ENCODE measurements at places on chromosomes 16 and 17.

DNA sequence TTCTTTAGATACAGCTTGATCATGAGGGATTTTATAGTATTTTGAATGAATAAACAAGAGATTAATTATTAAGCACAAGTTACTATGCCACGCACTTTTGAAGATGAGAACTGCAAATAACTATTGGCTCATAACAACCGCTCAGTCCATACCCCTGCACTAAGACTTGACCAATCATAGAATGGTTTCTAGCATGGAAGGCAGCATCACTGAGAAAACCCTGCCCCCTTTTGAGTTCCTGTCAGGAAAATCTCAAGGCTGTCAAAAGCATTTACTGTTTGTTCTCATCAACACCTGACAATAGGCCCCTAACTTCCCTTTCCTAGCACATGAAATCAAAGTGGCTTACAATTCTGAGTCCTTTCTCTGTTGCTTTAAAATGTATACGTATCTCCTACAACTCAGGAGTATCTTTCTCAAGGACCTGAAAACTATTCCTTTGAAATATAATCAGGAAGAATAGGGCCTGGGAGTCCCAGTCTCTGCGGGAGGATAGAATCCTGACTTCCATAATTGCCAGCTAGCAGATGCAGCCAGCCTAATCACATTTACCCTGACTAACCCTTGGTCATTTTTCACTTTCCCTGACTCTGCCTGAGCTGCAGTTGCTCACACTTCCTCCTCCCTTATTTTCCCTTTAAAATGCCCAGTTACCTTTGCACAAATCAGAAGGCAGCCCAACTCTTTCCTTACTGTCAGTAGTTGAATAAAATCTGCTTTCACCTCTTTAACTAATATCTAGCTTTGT, 9.1 kb upstream of the MMD start:
- DNase-seq = no peak

GRCh38 chr17:57487573-57487972, 231.2 kb downstream of the MSI2 start:
- DNase-seq = no peak

- DNase-seq = no peak
Observed at GRCh38 chr16:56005958-56006357, 130.8 kb upstream of the CES5A start.

- DNase-seq = no peak
Observed at GRCh38 chr17:60846175-60846574, 168.5 kb downstream of the BCAS3 start.

GRCh38 chr17:7856011-7856810, 1.1 kb downstream of the NAA38 start:
- DNase-seq = no peak

- DNase-seq = no peak
Observed at GRCh38 chr16:51816929-51817328, 665.9 kb upstream of the SALL1 start.

DNA sequence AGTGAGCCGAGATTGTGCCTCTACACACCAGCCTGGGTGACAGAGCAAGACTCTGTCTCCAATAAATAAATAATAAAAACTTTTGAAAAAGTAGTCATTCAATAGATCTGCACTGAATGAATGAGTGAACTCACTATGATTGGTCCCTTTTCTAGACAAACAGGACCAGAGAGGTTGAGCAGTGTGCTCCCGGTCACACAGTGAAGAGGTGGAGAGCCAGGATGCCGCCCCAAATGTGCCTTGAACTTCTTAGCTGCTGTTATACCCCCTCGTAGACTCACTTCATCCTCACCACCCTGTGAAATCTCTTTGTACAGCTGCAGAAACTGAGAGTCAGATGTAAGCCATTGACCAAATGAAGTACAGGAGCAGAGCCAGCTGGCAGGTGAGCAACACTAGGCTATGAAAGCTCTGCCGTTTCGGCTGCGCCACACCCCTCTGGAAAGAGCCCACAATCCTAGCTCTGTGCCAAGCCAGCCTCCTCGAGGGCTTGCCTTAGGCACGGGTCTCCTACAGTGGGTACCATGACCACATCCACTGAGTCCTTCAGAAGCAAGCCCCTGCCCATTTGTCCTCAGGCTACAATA, 7.8 kb upstream of the KIAA0513 start:
- no peak for DNase-seq

- no peak for DNase-seq
Observed at GRCh38 chr17:28008513-28008912, 34.0 kb upstream of the NLK start.

- DNase-seq = no peak
Observed at GRCh38 chr16:89257757-89258465, 40.4 kb downstream of the ZNF778 start.

GRCh38 chr16:4306470-4307214, 9.2 kb upstream of the GLIS2 start:
- no peak for DNase-seq

DNA sequence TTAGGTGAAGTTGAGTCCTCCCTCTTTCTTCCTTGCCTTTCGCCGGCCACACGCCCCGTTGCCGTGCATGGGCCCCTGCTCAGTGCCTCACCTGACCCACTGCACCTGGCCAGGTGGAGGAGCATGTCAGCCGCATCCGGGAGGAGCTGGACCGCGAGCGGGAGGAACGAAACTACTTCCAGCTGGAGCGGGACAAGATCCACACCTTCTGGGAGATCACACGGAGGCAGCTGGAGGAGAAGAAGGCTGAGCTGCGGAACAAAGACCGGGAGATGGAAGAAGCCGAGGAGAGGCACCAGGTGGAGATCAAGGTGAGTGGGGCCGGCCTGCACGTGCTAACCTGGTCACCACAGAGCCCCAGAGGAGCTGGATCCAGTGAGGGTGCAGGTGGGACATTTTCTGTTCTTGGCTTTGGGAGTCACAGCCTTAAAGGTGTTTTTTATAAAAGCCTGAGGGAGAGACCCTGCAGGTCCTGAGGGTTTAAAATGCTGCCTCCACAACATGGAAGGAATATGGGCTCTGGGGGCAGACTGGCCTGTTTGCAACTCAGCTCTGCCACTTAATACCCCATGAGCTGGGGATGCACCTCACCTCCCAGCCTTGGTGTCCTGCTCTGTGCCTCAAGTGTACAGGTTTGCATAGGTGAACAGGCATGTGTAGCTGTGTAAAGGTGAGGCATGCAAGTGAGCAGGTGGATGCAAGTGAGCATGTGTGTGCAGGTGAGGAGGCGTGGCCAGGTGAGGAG, 12.1 kb upstream of the DBNDD1 start:
- no peak for DNase-seq

- no peak for DNase-seq
Observed at GRCh38 chr17:77329741-77330531, 189.2 kb downstream of the SEC14L1 start.

DNA sequence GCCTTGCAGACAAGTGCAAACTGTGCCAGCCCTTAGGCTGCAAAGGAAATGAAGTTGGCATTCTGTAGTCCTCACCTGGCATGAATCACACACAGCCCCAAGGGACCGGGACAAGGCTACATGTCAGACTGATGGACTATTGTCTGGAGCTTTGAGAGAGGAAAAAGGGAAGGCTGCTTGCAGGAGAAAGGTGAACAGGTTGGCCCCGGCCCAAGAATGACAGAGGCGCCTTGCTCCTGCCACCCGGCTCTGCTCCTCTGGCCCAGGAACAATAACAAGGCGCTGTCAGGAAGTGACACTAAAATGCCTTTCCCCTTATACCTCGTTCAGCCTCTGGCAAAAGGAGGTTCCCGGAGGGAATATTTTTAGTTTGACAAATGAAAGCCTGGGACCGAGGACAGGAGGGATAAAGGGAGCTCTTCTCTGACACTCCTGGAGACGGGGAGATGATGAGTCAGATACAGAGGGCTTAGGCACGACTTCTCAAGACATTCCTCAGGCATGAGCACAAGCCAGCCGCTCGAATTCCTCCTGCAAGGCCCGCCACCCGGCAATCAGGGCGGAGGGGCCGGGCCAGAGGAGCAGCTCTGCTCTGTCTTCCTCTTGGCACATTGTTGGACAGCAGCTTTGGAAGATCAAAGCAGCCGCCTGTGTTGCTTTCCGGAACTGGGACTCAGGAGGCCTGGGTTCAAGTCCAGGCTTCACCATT, 105.8 kb downstream of the NOG start:
- DNase-seq = peak; percentile 96

GRCh38 chr16:11144122-11144521, 111.9 kb downstream of the SOCS1 start:
- no peak for DNase-seq
